ENCODE measurements at places on chromosomes 4 and X.

GRCh38 chrX:13646154-13646549, 6.8 kb upstream of the TCEANC start:
- no peak for DNase-seq

DNA sequence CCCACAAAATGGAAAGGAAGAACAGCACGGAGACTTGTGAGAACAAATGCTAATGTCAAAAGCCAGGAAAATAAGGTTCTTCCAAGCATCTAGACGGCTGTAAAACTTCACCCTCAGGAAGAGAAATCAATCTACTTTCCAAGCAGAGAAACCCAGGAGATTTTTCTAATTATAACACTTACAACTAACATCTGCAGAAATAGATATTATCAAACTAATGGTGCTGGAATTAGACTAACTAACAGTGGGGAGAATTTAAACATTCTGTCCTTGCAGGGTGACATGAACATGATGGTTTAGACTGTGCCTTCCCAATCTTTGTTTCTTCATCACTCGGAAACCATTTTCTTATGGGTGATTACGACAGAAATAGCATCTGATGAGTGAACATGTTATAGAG, 40.3 kb downstream of the SOD3 start:
- DNase-seq, result no peak

- DNase-seq, result no peak
These were observed 64.1 kb downstream of the FAM184B start for GRCh38 chr4:17717301-17717700.

- no peak for DNase-seq
These were observed 3.9 kb upstream of the POU4F2 start for GRCh38 chr4:146634825-146635224.

- DNase-seq, result peak; percentile 60
These were observed 2375.8 kb upstream of the TENM3 start for GRCh38 chr4:179867300-179867878.

DNA sequence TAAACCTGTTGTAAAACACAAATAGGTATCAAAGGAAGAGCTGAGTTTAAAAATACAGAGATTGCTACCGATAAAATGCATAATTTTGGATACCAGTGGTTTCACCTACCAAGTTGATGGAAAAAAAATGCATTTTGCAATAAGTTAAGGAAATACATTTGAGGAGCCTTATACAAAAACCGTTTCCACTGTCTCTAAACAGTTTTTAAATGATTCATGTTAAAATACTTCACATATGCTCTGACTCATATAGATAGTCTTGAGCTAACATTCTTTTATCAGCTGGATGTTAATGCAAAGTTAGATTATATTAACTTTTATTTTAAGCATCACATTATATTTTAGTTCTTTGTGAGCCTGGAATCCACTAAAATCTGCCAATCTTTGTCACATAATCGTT, 50.6 kb upstream of the ANKRD17 start:
- no peak for DNase-seq

DNA sequence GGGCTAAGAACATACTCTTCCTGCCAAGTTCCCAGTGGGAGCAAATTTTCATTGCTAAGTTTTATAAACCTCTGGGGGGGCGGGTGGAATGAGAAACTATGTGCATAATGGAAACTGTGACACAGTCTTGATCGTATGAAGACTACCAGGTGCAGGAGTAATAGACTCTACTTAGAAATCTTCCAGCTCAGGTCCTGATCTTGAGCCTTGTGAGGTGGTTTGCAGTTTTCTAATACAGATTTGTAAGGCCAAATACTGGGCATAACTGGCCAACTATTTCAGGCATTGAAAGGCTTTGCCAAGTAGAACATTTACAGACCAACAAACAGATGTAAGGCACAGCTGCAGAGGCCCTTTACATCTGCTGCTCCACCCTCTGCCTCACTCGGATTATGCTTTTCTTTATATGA, 89.7 kb upstream of the CBR4 start:
- no peak for DNase-seq

DNA sequence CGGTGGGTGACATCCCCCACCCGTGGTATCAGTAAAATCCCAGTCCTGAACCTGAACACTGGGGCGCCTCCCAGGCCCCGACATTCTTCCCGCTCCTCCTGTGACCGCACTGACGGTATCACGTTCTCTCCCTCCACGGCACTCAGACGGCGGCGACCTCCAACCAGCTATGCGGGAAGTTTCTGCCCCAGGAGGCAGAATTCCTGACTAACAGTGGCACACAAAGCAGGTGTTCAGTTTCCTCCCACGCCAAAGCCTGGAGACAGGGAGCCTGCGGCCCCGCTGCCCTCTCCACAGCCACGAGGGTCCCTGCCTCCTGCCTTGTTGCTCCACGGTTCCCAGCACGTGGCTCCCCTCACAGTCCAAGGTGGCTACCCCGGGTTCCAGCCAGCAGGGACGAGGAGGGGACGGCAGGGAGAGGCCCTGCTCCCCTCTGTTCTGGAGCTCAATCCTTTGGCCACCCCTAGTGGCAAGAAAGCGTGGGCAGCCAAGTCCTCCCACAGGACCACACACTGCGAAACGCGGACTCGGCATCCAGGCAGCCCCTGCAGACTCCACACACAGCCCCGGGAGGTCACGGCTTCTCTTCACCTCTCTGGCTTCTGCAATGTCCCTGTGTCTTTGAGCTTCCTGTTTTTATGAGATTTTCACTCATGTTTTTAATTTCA, 15.2 kb downstream of the CTBP1 start:
- DNase-seq, result no peak

- DNase-seq, result no peak
These were observed 94.6 kb upstream of the WDR44 start for GRCh38 chrX:118251271-118251670.

GRCh38 chrX:154051201-154051810, 31.6 kb upstream of the IRAK1 start:
- peak; percentile 85 for DNase-seq

DNA sequence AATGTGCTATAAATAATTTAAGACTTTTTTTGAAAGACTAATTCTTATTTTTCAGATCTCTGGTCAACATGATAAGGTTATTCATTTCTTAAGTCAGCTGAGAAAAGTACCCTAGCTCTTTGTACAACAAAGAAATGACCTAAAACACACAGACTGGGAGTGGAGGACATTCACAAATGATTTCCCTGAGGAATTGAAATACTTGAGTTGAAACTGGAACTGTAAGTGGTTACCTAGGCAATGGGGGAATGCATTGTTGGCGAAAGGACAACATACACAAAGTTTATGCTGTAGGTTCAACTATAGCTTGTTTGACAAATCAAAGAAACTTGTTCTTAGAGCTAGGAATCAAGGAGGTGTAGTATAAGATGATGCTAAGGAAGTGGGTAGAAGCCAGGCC, 915.5 kb downstream of the FAT4 start:
- DNase-seq, result no peak

- DNase-seq, result no peak
These were observed 22.8 kb upstream of the OPN1LW start for GRCh38 chrX:154121207-154121606.

DNA sequence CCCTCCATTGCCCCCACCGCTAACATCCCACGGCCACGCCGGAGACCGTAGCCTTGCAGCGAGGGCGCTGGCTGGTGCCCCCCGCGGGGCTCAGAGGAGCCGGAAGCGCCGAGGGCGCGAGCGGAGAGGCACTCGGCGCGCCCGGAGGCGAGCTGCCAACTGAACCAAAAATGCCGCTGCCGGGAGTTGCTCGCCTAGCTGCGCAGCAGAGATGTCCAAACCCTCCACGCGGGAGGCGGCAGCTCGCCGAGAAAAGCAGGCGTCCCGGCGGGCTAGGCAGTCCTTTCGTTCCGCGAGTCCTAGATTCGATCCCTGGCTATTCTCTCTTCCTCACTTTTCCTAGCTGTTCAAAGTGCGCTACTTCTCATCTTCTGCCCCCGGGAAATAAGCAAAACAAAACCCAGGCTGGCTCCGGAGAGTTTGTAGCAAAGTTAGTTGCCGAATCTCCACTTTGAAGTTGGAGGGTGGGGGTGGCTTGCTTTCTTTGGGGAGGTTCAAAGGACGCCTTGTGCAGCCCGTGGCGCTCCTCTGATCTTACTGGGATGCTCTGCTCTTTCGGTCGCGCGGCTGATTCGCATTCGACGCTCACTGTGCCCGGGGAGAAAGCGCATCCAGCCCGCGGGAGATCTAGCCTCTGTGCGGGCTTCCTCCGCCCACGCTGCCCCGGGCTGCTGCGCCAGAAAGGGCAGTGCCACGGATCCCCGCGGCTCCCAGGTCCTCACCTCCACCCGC, 723 bp downstream of the NKX6-1 start:
- DNase-seq, result peak; percentile 63

GRCh38 chrX:130691576-130691975, 211.4 kb downstream of the ENOX2 start:
- DNase-seq, result no peak

- no peak for DNase-seq
These were observed 592.2 kb downstream of the SMARCA1 start for GRCh38 chrX:128931071-128931470.

GRCh38 chr4:2353222-2354107, 65.0 kb downstream of the ZFYVE28 start:
- DNase-seq, result no peak

GRCh38 chr4:87982446-87983010, 7.0 kb downstream of the SPP1 start:
- DNase-seq, result no peak

DNA sequence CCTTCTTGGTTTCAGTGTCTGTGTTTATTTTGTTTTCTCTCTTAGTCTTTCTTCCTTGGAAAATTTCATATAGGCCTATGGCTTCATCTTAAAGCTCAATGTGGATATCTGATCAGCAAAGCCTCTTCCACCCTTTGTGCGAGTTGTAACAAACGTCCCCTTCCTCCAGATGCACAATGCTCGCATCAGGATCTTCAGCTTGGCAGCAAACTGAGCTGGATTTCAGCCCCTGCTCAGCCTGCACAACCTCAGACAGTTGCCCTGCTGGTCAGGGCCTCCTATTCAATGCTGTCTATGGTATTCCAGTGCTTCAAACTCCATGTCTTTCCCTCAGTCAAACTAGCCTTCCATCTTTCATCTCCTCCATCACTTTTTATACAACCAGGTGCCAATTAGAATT, 309.4 kb downstream of the ARHGAP24 start:
- no peak for DNase-seq

GRCh38 chrX:77431227-77431626, 16.0 kb upstream of the FGF16 start:
- no peak for DNase-seq

DNA sequence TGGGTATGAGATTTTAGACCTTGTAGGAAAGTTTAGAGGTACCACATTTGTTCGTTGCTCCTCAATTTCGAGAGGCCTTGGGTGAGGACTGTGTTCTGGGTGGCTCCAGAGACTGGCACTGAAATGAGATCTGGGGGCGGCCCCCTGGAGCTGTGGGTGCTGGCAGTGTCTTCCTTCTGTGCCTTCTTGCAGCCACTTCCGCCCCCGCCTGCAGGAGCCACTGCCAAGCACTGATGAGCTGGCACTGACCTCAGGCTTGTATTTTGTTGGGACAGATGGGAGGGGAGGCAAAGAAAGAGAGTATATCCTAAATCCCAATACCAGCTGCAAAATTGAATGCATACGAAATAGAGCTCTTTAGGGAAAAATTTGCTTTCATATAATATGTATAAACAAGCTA, 64.5 kb upstream of the CLDN34 start:
- DNase-seq, result no peak

DNA sequence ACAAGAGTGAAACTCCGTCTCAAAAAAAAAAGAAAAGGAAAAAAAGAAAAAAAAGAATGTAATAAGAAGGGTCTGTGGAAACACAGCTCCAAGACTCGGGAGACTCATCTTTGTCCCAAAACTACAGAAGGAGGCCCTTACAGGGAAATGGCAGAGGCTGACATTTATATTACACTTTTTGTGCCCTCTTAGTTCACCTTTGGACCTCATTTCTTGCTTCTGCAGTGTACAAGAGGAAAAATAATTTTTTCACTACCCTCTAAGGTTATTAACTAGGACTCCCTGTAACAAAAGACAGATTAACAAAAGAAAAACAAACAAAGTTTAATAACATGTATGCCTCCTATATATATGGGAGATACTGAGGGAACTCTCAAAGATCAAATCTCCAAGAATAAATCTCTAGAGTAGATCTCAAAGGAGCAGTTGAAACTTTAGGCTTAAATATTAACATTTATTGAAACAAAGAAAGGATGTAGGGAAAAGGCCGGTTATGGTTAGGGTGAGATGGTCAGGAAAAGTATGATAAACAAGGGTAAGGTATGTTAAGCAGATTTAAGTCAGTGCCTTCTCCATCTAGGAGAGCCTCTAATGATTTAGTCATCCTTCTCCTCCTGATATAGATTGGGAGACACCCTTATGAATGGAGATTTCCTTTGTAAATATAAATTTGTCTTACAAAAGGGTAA, 121.3 kb upstream of the JADE1 start:
- DNase-seq, result no peak

DNA sequence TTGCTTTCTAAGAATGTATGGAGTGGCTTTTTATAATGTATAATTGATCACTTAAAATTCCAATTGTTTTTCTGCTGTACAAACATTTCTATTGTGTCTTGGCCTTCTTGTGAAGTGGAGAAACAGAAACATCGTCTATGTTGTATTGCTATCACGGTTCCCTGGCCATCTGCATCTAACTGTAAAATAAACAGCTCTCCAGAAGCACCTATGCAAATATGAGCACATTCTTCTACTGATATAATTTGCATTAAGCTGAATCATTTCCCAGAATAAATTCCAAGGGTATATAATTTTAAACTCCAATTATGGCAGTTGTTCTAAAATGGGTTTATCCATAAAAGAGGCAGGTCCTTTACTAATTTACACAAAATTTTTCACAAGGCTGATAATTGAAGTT, 261.6 kb upstream of the STS start:
- DNase-seq, result no peak

- DNase-seq, result no peak
These were observed 9.6 kb upstream of the MAP7D3 start for GRCh38 chrX:136260776-136261175.

- no peak for DNase-seq
These were observed 3.4 kb upstream of the USP53 start for GRCh38 chr4:119209077-119209476.

- no peak for DNase-seq
These were observed 303.0 kb downstream of the EPHA5 start for GRCh38 chr4:65367306-65367705.

DNA sequence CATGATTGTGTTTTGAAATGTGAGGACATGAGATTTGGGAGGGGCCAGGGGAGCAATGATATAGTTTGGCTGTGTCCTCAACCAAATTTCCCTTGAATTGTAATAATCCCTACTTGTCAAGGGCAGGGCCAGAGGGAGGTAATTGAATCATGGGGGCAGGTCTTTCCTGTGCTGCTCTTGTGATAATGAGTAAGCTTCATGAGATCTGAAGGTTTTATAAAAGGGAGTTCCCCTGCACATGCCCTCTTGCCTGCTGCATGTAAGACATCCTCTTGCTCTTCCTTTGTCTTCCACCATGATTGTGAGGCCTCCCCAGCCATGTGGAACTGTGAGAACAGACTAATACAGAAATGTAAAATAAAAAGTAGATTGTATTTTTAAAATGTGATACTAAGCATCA, 1294.9 kb downstream of the ADGRL3 start:
- DNase-seq, result no peak

DNA sequence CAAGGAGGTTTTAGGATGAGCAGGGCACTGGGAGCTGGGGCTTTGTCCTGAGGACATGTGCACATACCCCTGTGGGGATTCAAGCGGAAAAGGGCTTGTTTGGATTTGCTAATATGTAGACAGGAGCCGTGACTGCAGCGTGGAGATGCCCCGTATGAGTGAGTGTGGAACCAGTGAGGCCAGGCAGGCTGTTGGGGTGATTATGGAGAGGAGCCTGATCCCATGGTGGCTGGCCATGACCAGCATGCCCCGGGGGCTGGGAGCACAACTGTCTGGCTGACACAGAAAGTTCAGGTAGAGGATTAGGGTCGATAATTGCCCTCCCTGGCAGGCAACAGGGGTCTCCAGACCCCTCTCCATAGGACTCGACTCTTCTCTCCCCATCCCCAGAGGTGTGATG, 68.8 kb upstream of the STX18 start:
- DNase-seq, result no peak
